ENCODE measurements at places on chromosomes 11 and 22. TPM values are rescaled to one million over a fixed set of nuclear protein-coding genes. Genes with fewer than 3 reads are reported as not detected.
A peak's percentile ranks its signal among the peaks of the same experiment; 100 is the strongest.

GRCh38 chr22:45864959-45865476 is 111.9 kb downstream of the WNT7B start:
- no peak for DNase-seq

DNA sequence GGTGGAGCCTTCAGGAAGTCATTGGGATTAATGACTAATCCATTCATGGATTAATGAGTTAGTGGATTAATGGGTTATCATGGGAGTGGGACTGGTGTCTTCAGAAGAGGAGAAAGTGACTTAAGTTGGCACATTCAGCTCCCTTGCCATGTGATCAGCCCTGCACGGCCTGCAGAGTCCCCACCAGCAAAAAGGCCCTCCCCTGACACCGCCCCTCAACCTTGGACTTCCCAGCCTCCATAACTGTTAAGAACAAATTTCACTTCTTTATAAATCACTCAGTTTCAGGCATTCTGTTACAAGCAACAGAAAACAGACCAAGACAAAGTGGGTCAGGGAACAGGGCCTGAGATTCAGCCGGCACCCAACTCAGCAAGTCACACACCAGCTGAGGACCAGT is 85.3 kb downstream of the MICAL3 start:
- no peak for DNase-seq

GRCh38 chr11:14455648-14456430 is 43.8 kb downstream of the COPB1 start:
- no peak for DNase-seq

The ANO5 gene
- 4.1 TPM for total RNA-seq

GRCh38 chr11:94145916-94146315 is 17.3 kb downstream of the PANX1 start:
- no peak for DNase-seq

- DNase-seq: no peak
These were observed 714.7 kb upstream of the TENM4 start for GRCh38 chr11:80155412-80156017.

The MPZL3 gene
- 10.2 TPM for total RNA-seq

GRCh38 chr11:85745626-85746025 is 59.6 kb upstream of the CCDC89 start:
- no peak for DNase-seq

The OR10A2 gene
- not detected for total RNA-seq

DNA sequence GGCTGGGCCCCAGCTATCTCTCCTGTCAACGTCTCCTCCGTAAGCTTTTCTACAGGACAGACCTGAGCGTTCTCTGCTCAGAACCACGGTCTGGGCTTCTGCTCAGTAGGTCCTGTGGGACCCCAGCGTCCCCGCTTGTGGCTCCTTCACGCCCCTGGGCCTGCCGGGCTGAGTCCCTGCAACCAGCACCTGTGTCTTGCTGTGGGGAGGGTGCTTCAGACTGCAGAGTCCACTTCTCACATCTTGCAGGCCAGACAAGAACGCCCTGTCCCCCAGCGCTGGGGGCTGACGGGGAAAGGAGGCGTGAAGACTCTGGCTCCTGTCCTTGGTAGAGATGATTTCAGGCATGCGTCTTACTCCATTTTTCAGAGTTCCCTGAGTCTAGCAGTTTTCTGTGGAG is 1480.8 kb downstream of the BRD1 start:
- no peak for DNase-seq

The TRIM48 gene
- not detected for total RNA-seq

DNA sequence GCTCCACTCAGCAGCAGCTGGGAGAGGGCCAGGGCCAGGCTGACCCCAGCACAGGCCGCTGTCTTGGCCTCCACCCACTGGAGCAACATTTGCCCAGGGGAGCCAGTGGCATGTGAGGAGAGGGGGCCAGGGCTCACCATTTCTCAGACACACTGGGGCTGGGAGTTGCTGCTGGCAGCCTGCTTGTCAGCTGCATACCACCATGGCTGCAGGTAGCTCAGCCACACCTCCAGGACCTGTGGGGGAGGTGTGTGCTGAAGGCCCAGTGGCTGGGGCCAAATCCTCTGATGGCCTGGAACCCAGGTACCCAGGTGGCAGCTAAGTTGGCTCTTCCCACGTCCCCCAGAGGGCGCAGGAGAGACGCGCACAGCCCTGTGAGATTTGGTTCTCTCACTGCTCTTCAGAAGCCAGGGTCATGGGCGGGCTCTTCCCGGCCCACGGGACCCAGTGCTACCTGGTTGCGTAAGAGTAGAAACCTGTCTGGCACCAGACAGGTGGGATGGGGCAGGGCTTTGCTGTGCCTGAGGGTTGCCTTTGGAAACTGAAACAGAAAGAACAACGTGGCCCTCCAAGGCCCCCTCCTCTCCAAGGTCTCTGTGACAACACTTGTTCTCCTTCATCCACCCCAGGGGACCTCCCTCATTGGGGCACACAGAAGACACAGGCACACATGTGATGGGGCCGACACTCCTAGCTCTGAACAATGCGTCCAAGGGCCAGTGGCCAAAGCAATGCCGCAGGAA is 98.8 kb downstream of the MED15 start:
- DNase-seq: no peak

- peak; percentile 42 for DNase-seq
These were observed 11.9 kb downstream of the LMO1 start for GRCh38 chr11:8251616-8252295.

The KCNJ4 gene
- 2.0 TPM for total RNA-seq

GRCh38 chr11:45657496-45658260 is 7.7 kb downstream of the CHST1 start:
- no peak for DNase-seq

DNA sequence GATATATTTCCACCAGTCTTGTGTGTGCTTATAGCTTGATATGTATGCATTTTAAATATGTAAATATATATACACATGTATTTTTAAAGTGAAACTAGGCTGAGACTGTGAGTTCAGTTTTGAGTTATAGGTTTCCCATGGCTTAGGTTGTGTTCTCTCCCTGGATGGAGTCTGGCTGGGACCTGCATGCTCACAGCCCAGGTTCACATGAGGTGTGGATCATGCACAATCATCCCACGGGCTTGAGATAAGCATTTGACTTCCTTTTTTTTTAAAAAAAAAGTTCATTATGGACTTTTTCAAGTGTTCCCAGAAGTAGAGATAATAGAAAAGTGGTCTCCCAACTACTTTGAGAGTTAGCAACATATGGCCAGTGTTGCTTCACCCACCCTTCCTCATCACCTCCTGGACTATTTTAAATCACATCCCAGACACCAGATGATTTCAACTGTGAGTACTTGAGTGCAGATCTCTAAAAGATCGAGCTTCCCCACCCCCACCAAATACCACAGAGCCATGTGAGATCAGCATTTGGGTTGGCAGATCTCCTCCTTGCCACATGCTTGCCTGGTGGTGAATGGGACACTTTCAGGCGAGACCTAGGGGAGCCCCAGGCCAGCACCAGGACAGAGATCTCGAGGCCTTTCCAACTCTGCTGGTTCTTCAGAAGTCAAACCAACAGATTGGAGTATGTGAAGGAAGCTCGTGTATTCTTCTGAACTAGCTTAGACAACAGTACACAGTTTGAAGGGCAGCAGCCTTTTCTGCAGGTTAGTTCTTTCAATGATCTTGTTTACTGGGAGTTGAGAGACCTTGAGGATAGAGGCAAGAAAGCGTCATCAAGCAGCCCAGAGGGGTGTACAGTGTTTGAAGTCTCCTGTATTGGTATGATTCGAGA is 15.9 kb downstream of the MED15 start:
- no peak for DNase-seq

DNA sequence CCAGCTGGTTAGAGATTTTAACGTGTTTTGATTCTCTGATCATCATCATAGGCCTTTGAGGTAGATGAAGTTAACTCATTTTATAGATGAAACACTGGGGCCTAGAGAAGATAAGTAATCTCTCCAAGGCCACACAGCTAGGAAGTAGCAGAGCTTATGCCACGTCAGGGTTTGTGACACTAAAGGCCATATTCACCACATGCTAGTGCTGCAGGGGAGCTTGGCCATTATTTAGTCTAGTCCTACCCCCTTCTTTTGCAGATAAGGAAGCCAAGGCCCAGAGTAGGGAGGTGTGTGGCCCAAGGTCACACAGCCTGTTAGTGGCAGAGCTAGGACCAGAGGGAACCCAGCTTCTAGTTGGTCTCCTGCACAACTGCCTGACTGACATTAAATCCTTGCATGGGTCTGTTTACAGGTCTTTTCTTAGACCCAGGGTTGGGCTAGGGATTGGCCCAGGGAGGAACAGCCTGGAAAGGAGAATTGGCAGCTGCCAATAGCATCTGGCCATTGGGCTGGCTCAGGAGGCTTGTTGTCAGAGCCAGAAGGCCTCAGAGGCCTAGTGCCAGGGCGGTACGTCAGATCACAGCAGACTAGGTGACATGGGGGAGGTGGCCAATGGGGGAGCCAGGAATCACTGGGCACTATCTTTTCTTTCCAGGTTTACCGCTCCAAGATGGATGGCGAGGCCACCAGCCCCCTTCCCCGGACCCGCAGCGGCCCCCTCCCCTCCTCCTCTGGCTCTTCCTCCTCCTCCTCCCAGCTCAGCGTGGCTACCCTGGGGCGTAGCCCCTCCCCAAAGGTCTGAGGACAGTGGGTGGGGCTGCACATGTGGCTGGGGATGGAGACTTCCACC is 36.0 kb downstream of the PHLDB1 start:
- DNase-seq: no peak

GRCh38 chr11:111312076-111312475 is 13.7 kb downstream of the POU2AF3 start:
- DNase-seq: no peak

The SSTR3 gene
- total RNA-seq: 3.4 TPM

- no peak for DNase-seq
These were observed 60.2 kb downstream of the BRD1 start for GRCh38 chr22:49767355-49768062.
